ENCODE measurements at places on chromosomes 7 and 10. TPM values are rescaled to one million over a fixed set of nuclear protein-coding genes. Genes with fewer than 3 reads are reported as not detected.

The MNX1 gene
- not detected for total RNA-seq

The FFAR4 gene
- not detected for total RNA-seq

The OIT3 gene
- total RNA-seq = 0.09 TPM

The CALD1 gene
- 168 TPM for total RNA-seq

The C10orf90 gene
- not detected for total RNA-seq

The SLC39A12 gene
- not detected for total RNA-seq

The CCDC7 gene
- 9.0 TPM for total RNA-seq

The THSD7A gene
- total RNA-seq = 28.3 TPM

The C1QL3 gene
- 2.3 TPM for total RNA-seq

The RBP3 gene
- total RNA-seq = not detected

The INA gene
- total RNA-seq = under 0.01 TPM

The GHITM gene
- 190 TPM for total RNA-seq

The DKK1 gene
- total RNA-seq = 9.6 TPM

The FAM20C gene
- total RNA-seq = 1.3 TPM
